ENCODE measurements at places on chromosomes 1 and 21. TPM values are rescaled to one million over a fixed set of nuclear protein-coding genes. Genes with fewer than 3 reads are reported as not detected.

The EDN2 gene
- not detected for total RNA-seq

The HHIPL2 gene
- total RNA-seq = not detected

The CD160 gene
- not detected for total RNA-seq

The CHI3L1 gene
- 73.8 TPM for total RNA-seq

The FMO3 gene
- 6.0 TPM for total RNA-seq

The AADACL3 gene
- total RNA-seq = not detected

The KCNE2 gene
- not detected for total RNA-seq

The B3GALT2 gene
- total RNA-seq = not detected

The IQGAP3 gene
- total RNA-seq = not detected

The TEX38 gene
- not detected for total RNA-seq

The SGIP1 gene
- 1.6 TPM for total RNA-seq

The IFNAR2 gene
- 30.3 TPM for total RNA-seq

The KCNQ4 gene
- 14.5 TPM for total RNA-seq

The GPR3 gene
- 2.0 TPM for total RNA-seq

The CATSPER4 gene
- total RNA-seq = not detected

The RIPPLY3 gene
- total RNA-seq = not detected

The RIPK4 gene
- total RNA-seq = 6.4 TPM

The DMBX1 gene
- total RNA-seq = not detected

The OPTC gene
- not detected for total RNA-seq

The CHODL gene
- total RNA-seq = not detected

The DNAJC28 gene
- 1.5 TPM for total RNA-seq

The SYTL1 gene
- total RNA-seq = 0.21 TPM

The C1orf94 gene
- total RNA-seq = not detected

All from ascending aorta (tissue), 2 donors.